ENCODE measurements at places on chromosomes 5 and 9.

GRCh38 chr5:59466271-59466670 lies 427.3 kb downstream of the PDE4D start:
- DNase-seq = no peak

GRCh38 chr5:71533142-71533541 lies 54.0 kb upstream of the MCCC2 start:
- no peak for DNase-seq

GRCh38 chr9:99796231-99796630 lies 25.5 kb upstream of the NR4A3 start:
- no peak for DNase-seq

DNA sequence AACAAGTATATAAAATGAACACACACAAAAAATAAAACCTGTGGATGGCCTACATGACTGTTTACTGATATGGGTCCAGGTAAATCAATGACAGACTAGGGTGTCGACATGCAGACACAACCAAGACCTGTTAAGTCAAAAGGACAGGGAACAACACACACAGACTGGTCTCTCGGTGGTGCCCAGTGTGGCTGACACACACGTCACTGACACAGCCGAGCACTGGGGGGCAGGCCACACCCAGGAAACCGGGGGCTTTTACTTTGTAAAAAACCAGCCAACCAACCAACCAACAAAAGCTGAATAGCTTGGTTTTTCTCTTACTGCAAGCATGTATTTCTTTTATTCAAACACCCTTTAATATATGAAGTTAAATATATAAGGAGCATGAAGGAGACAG lies 5.0 kb downstream of the FAM163B start:
- DNase-seq = peak; percentile 9

- no peak for DNase-seq
These were observed 58.5 kb downstream of the MAT2B start for GRCh38 chr5:163563880-163564279.

- no peak for DNase-seq
These were observed 13.4 kb downstream of the IPPK start for GRCh38 chr9:92656537-92656925.

DNA sequence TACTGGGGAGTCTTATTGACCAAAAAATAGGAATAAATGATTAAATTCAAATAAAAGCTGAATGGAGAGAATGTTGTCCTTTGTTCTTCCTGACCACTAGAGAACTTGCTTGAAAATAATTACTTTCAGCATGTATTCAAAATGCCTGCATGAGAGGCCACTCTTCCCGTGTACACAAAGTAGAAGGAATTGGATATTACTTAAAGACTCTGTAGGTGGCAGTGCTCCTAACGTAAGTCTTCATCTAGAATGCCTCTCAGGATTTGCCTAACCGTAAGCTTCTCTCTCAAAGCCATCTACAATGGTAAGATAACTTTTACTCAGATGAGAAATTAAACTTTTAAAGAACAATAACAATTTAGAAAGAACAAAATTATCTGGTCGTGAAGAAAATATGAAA lies 620.0 kb upstream of the CCNG1 start:
- DNase-seq = no peak

- DNase-seq = no peak
These were observed 100.4 kb downstream of the LURAP1L start for GRCh38 chr9:12875191-12875590.

GRCh38 chr5:116566251-116566650 lies 8.4 kb downstream of the SEMA6A start:
- no peak for DNase-seq

- DNase-seq = no peak
These were observed 233.6 kb upstream of the IRX1 start for GRCh38 chr5:3361811-3362605.

GRCh38 chr5:167872791-167873190 lies 418.7 kb upstream of the WWC1 start:
- no peak for DNase-seq

- DNase-seq = no peak
These were observed 305.9 kb downstream of the CYLC2 start for GRCh38 chr9:103301051-103301450.

- no peak for DNase-seq
These were observed 572 bp downstream of the ZDHHC21 start for GRCh38 chr9:14692470-14693250.

- DNase-seq = no peak
These were observed 18.9 kb downstream of the ADAMTS2 start for GRCh38 chr5:179326122-179326927.

GRCh38 chr5:132300577-132301343 lies 6.6 kb downstream of the SLC22A4 start:
- no peak for DNase-seq

DNA sequence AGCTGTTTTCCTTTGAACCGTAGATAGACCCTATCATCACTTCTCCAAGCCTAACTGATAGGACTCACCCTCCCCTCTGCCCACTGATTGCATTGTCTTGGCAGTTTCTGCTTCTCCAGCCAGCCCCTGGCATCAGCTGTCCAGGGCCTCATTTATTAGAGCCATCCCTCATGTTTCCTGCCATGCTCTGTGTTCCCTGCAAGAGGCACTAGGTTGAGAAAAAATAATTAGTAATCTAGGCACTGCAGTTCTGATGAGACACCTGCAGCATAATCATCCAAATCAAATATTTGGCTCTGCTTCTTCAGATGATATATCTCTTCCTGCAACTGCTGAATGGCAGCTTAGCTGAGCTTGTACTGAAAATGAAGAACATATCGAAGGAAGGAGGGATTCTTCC lies 303.0 kb upstream of the TLE4 start:
- DNase-seq = no peak

DNA sequence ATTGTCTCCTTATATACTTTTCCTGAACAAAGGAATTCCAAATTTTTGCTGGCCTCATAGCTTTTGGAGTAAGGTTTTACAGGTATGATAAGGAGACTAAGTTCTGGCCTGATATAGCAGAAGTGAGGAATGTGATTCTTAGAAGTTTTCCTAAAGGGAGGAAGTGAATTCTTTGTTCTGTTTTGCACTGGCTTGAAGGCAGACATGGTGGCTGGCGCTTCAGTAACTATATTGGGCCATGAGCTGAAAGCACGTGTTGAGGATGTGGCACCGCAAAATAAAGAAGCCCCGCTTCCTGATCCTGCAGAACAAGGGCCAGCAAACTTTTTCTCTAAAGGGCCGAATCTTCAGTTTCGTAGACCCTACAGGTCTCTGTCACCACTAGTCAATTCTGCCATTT lies 224.2 kb downstream of the SNX18 start:
- no peak for DNase-seq

GRCh38 chr9:100309992-100310391 lies 42.8 kb downstream of the TEX10 start:
- no peak for DNase-seq

GRCh38 chr9:114388764-114389375 lies 1.1 kb upstream of the AKNA start:
- DNase-seq = no peak

DNA sequence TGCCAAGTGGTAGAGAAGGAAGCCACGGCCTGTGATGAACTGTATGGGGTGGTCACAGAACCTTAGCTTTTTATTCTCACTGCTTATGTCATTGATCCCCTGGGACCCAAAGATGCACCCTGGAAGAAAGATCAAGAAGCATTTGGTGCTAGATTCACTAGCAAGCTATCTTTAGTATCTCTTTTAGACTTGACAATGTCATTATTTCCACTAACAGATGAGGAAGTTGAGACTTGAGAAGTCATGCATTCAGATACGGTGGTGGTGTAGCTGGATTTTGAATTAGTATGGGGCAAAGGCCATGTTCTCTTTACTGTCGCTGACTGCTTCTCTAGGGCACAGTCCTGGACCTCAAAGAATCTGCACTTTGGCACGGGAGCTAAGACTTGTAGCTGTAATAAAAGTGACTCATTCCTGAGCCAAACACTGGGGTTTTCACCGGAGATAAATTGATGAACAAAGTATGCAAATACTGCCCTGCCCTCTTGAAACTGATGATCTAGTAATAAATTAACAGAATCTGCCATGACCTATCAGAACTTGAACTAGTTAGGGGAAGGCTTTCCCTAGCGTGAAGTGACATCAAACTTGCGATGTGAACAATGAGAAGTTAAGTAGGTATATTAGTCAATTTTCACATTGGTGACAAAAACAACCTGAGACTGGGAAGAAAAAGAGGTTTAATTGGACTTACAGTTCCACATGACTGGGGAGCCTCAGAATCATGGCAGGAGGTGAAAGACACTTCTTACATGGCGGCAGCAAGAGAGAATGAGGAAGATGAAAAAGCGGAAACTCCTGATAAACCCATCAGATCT lies 5.4 kb downstream of the GDA start:
- no peak for DNase-seq

DNA sequence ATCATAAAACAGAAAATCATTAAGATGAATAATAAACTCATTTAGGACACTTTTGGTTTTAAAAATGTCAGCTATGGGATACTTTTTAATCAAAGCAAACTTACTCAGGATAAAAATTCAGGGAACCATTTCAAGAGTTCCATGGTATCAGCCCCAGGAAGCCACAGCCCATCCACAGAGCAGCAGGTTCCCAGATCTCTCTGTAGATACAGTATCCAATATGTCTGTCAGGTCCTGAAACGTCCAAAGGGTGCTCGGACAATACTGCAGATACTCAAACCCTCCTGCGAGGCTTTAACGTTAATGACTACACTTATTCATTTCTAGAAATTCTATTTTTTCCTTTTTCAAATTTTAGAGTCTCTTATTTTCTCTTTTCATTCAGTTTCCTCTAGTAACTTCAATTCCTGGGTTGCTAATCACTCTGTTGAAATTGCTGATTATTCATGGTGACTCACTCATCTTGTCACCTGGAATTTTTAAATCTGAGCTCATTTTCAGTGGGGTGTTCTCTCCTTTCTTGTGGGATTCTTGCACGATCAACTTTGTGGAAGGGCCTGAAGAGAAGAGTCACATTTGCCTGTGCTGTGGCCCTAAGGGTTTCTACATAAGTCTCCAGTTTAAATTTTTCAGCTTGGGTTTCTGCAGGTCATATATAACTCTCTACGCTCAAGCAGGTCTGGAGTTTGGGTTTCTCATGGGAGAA lies 435.8 kb downstream of the CTNND2 start:
- DNase-seq = no peak

- DNase-seq = no peak
These were observed 16.0 kb downstream of the TRMO start for GRCh38 chr9:97906236-97906831.
